Osteocyte (in vitro differentiated cells): ENCODE measurements at places on chromosomes 4 and X. TPM values are rescaled to one million over a fixed set of nuclear protein-coding genes. Genes with fewer than 3 reads are reported as not detected.

DNA sequence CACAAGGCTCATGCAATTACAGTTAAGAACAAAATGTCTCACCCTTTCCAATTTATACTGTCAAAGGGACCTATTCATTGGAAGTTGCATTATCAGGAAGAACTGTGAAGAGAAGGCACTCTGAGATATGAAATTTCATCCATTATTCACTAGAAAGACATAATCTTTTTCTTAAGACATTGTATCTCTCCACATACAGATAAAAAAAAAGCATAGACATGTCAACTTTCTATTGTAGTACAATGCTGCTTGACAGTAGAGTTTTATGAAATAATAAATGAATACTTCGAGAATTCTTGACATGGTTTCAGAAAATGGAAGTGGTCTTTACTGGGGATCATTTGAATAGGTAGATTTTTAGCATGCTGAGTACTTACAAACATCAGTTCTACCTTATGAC is 545.0 kb downstream of the TMA16 start:
- no peak for DNase-seq
- no peak overlapping the region for H3K4me3 ChIP-seq
- no peaks in the 10 kb centered on the region for H3K4me1 ChIP-seq
- H3K36me3 ChIP-seq, result peaks cover 3% of the 10 kb centered on the region
- H3K27me3 ChIP-seq, result no peaks in the 10 kb centered on the region

GRCh38 chr4:124079174-124079780 is 633.3 kb downstream of the ANKRD50 start:
- H3K36me3 ChIP-seq, result peaks cover 14% of the 10 kb centered on the region
- H3K27ac ChIP-seq, result no peak overlapping the region
- H3K4me1 ChIP-seq, result peaks cover 5% of the 10 kb centered on the region

Gene S100P
- not detected in 2 replicates for total RNA-seq

DNA sequence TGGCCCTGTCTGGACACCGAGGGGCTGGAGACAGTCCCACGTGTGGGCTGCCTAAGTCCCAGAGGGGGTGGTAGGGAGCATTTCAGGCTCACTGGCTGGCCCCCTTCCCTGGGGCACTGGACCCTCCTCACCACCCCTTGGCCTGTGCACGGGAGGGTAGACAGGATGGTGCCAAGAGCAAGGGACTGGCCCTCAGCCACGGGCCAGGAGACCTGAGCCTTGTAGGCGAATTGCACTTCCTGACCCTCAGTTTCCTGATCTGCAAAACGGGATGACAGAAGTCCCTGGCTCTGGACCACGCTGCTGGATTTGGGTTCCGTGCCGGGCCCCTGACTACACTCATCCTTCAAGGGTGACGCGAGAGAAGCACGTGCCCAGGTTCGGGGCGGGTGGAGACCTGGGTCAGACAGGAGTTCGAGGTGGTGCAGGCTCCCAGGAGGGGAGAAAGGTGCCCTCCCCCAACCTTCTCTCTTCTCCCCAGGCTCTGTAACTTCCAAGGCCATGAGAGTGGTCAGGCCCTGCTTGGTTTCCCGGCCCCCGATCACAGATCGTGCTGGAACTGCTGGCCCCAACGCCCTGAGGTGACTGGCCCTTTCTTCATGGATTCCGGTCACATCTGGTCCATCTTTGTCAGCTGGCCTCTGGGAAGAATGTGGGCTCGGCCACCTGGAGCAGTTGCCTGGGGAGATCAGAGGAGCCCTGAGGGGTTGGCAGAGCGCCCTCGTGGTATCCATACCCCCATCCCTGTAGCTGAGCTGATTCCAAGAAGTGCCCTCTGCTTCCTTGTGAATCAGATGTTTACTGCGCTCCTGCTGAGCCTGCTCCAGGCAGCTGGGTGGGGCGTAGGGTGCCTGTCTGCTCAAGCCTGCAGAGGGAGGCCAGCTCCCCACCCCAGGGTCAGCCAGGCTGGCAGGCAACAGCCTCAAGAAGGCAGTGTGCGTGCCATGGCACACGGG is 3.3 kb downstream of the SH3BP2 start:
- H3K4me1 ChIP-seq, result peaks cover 75% of the 10 kb centered on the region
- H3K27ac ChIP-seq, result peak overlapping the region; percentile 94
- peak overlapping the region; percentile 56 for H3K4me3 ChIP-seq
- peaks cover 2% of the 10 kb centered on the region for H3K36me3 ChIP-seq

DNA sequence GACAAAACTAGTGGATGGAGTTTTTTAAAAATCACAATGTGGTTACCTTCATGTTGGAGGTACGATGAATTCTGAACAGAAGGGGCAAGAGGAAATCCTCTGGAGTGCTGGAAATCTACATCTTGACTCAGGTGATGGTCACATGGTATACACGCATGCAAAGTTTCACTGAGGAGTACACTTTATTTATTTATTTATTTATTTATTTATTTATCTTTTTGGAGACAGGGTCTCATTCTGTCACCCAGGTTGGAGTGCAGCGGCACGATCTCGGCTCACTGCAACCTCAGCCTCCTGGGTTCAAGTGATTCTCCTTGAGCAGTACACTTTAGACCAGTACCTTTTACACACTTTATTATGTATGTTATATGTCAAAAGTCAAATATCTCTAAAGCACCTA is 645.7 kb upstream of the DIPK2B start:
- H3K27me3 ChIP-seq, result no peaks in the 10 kb centered on the region
- H3K4me3 ChIP-seq, result no peak overlapping the region
- H3K4me1 ChIP-seq, result peaks cover 21% of the 10 kb centered on the region
- H3K36me3 ChIP-seq, result no peaks in the 10 kb centered on the region

DNA sequence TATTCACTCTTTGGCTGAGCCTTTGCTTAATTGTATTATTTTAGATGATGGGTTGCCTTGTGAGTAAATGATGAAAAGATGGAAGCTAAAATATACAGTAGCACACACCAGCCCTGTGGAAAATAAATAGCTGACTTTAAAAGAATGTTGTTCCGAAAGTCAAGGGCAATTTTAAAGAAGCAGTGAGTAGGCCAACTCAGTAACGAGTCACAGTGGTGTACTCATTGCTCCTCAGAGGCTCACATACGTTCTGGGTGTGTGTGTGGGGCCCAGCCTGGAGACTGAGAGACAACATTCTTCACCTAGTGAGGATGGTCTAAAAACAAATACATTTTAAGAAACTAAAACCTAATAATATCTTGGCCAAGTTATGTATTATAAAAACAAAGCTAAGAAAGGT is 640.3 kb downstream of the TRIML1 start:
- no peak overlapping the region for H3K4me3 ChIP-seq
- peaks cover 40% of the 10 kb centered on the region for H3K4me1 ChIP-seq
- DNase-seq, result no peak

- H3K36me3 ChIP-seq, result no peaks in the 10 kb centered on the region
- H3K27ac ChIP-seq, result no peak overlapping the region
- peaks cover 14% of the 10 kb centered on the region for H3K4me1 ChIP-seq
- no peak overlapping the region for H3K4me3 ChIP-seq
- no peak for DNase-seq
These were observed 168.9 kb upstream of the ATOH1 start for GRCh38 chr4:93659629-93660028.

GRCh38 chr4:188025476-188025875 is 29.9 kb downstream of the ZFP42 start:
- no peaks in the 10 kb centered on the region for H3K36me3 ChIP-seq
- no peak overlapping the region for H3K27ac ChIP-seq
- H3K4me3 ChIP-seq, result no peak overlapping the region
- no peaks in the 10 kb centered on the region for H3K27me3 ChIP-seq
- DNase-seq, result no peak

DNA sequence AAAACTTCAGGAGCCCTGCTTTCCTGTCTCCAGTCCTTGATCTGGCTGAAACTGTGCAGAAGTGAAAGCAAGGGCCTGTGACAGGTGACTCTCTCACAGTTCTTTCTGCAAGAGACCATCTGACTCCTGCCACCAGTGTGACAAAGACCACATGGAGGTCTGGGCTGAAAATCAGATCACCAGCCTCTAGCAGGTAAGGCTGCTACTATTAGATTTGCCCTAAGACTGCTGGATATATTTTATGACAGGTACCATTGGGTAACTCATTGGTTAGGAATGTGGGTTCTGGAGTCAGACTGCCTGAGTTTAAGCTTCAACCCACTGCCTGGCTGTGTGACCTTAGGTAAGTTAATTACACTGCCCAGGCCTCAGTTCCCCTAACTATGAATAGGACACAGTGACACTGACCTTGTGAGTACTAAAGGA is 163.3 kb upstream of the SLC7A11 start:
- DNase-seq, result no peak
- no peaks in the 10 kb centered on the region for H3K27me3 ChIP-seq
- H3K4me1 ChIP-seq, result peaks cover 12% of the 10 kb centered on the region
- H3K36me3 ChIP-seq, result no peaks in the 10 kb centered on the region
- no peak overlapping the region for H3K27ac ChIP-seq
- no peak overlapping the region for H3K4me3 ChIP-seq

GRCh38 chr4:150510176-150510865 is 71.6 kb upstream of the MAB21L2 start:
- DNase-seq, result no peak
- peaks cover 21% of the 10 kb centered on the region for H3K4me1 ChIP-seq
- peaks cover 3% of the 10 kb centered on the region for H3K36me3 ChIP-seq
- H3K27me3 ChIP-seq, result no peaks in the 10 kb centered on the region
- peak overlapping the region; percentile 27 for H3K4me3 ChIP-seq

GRCh38 chr4:2939383-2940243 is 23.6 kb downstream of the NOP14 start:
- peaks cover 32% of the 10 kb centered on the region for H3K36me3 ChIP-seq
- peaks cover 16% of the 10 kb centered on the region for H3K4me1 ChIP-seq
- H3K27me3 ChIP-seq, result no peaks in the 10 kb centered on the region

- no peak for DNase-seq
- no peak overlapping the region for H3K4me3 ChIP-seq
- H3K4me1 ChIP-seq, result peaks cover 2% of the 10 kb centered on the region
- no peaks in the 10 kb centered on the region for H3K27me3 ChIP-seq
- H3K36me3 ChIP-seq, result no peaks in the 10 kb centered on the region
These were observed 79.6 kb downstream of the AFF2 start for GRCh38 chrX:148580016-148580415.

- H3K27ac ChIP-seq, result no peak overlapping the region
- H3K27me3 ChIP-seq, result peaks cover 5% of the 10 kb centered on the region
- H3K4me1 ChIP-seq, result peaks cover 55% of the 10 kb centered on the region
- DNase-seq, result no peak
- H3K36me3 ChIP-seq, result no peaks in the 10 kb centered on the region
- no peak overlapping the region for H3K4me3 ChIP-seq
These were observed 248.0 kb upstream of the SFRP2 start for GRCh38 chr4:154036856-154037255.

GRCh38 chr4:169840554-169840953 is 82.8 kb upstream of the HPF1 start:
- no peaks in the 10 kb centered on the region for H3K36me3 ChIP-seq
- no peak overlapping the region for H3K27ac ChIP-seq
- no peaks in the 10 kb centered on the region for H3K27me3 ChIP-seq
- DNase-seq, result no peak

DNA sequence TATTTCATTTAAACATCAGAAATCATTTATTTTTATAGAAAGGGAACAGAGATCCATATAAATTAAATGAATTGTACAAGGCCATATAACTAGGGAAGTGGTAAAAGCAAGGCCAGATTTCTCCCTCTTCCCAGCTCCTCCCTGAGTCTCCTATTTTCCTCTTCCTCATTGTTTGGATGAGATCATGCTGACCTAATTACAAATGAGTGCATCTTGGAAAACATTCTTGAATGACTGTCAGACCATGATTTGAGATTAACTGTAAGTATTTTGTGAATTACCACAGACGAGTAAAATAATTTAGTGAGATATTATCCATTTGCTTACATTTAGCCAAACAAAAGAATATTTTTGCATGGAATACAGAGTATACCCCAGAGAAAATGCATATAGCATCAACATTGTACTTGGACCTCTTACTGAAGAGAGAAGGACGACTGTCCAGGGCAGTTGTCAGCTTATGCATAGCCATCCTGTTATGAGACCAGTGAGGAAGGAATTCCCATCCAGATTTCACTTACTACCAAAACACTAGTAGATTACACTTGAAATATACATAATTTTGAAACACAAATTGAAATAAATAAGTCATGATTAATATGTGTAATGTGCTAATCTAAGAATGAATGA is 47.3 kb downstream of the SLAIN2 start:
- H3K36me3 ChIP-seq, result peaks cover 32% of the 10 kb centered on the region
- H3K4me1 ChIP-seq, result no peaks in the 10 kb centered on the region
- H3K27ac ChIP-seq, result no peak overlapping the region
- no peaks in the 10 kb centered on the region for H3K27me3 ChIP-seq
